ENCODE measurements at places on chromosomes 11 and 22. TPM values are rescaled to one million over a fixed set of nuclear protein-coding genes. Genes with fewer than 3 reads are reported as not detected.

Gene POTEH
- total RNA-seq, result not detected

Gene TMEM121B
- total RNA-seq, result 0.94 TPM

Gene ACR
- total RNA-seq, result 1.5 TPM

- peak; percentile 66 for DNase-seq
Observed at GRCh38 chr11:57645689-57646085, 4.0 kb downstream of the YPEL4 start.

DNA sequence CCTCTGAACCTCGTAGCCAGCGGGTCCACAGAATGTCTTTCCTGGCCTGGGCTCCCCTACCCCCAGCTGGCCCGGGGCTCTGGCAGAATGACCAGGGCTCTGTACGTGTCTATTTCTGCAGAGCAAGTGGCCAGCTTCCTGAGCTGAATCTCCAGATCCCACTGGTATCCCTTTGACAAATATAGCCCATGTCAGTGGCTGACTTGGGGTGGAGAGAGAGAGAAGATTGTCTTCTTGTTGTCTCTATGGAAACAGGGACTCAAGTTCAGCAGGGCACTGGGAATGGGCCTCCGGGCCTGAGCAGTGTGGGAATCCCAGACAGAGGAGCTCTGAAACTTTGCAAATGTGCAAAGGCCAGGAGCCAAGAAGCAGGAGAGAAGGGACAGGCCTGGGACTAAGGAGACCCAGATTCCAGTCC is 33.9 kb downstream of the ANO1 start:
- DNase-seq, result no peak

DNA sequence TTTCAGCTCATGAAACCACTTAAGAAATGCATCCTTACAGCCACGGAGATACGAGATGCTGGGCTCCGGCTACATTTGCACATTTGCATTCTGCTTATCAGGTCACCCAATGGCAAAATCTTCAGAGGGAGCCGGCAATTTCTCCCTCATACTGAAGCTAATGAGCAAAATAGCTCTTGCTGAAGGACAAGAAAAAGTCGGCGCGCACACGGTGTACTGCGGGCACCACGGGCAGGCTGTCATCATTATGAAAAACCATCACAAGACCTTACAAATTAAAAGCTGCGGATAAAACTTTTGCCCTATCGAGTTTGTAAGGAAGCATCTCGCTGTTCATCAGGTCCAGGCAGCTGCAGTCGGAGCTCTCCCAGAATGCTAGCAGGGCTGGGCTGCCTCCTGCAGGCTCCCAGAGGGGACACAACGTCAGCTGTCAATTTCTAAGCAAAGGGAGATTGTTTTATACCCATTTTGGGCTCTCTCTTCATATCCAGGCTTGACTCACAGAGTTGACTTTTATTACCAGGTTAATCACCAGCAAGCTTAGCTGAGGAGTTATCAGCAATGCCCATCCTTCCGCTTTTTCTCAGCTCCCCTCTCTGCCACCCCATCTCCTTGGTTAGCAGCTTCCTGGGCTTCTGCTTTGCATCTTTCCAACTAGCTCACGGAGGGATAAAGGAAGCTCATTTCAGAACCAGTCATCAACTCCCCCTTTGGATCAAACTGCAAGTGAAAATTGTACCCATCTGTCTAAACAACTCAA is 375.1 kb downstream of the OPCML start:
- DNase-seq, result no peak

DNA sequence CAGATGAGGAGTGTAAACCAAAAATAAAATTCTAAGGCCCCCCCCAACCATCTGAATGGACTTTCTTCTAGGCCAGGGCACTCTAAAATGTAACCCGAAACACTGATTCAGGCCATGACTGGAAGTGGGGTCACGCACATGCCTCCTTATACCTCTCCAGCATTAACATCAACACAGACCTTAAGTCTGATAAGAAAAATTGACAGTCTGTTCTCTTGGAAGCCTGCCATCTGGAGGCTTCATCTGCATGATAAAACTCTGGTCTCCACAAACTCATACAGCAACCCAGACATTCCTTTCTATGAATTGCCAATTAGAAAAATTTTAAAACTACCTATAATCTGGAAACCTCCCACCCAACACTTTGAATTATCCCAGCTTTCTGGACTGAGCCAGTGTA is 3.9 kb upstream of the SERGEF start:
- no peak for DNase-seq

DNA sequence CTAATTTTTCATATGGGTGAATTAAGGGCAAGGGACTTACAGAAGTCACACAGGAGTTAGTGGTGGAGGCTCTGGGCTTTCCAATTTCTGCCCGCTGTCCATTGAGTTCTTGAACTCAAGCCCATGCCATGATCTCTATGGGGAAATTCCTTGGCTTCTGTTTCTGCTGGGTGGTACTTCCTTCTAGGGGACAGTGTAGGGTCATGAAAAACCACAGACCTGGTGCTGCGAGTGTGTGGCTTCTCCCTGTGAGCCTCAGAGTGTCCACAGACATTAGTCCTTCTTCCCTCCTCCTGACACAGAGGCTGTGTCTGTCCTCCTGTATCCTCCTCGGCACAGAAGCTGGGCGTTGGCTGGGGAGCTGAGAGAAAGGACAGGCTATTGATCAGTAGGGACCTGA is 6.3 kb upstream of the SEZ6L start:
- no peak for DNase-seq

- DNase-seq, result no peak
Observed at GRCh38 chr11:33021937-33022336, 6.3 kb downstream of the DEPDC7 start.

DNA sequence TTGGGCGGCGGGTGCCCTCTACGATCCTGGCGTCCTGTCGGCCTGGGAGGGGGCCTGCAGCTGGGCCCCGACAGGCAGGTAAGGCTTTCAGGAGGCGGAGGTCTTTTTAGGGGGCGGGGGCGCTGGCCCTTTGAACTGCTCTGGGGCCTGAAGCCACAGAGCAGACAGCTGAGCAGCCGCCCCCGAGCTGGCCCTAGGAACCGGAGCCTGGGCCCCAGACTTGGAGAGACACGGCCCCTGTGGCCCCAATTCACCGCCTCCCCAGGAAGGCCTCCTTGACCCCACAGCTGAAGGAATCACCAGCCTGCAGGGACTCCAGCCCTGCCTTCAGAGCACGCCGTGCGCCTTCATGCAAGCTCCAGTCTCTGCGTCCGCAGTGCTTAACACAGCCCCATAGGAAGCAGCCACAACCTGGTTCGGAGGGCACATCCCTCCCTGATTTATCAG is 618 bp upstream of the CERK start:
- DNase-seq, result no peak

DNA sequence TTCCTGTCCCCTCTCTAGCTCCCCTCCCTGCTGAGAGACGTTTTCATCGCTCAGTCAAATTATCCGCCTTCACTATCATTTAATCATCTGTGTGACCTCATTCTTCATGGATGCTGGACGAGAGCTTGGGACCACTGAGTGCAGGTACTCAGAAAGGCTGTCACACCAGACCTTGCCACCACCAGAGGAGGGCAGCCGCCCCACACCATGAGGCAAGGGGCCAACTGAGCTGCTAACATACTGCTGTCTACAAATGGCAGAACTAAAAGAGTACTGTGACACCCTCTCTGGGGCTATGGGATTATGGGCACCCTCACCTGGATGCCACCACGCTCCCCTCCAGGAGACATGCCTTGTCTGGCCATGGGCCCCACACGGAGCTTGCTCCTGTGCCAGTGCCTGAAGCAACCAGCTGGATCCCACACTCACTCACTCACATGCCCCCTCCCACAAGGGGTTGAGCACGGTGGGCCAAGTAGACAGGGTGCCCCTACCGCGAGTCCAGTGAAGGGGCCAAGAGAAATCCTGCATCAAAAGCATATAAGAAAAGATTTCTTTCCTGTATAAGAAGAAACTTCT is 670.0 kb upstream of the CCDC90B start:
- no peak for DNase-seq

- no peak for DNase-seq
Observed at GRCh38 chr22:19846620-19847344, 7.9 kb downstream of the GNB1L start.

Data from sciatic nerve (tissue), 2 donors.